Left lobe of liver (tissue), 2 donors: ENCODE measurements at places on chromosomes 5 and 9. TPM values are rescaled to one million over a fixed set of nuclear protein-coding genes. Genes with fewer than 3 reads are reported as not detected.

DNA sequence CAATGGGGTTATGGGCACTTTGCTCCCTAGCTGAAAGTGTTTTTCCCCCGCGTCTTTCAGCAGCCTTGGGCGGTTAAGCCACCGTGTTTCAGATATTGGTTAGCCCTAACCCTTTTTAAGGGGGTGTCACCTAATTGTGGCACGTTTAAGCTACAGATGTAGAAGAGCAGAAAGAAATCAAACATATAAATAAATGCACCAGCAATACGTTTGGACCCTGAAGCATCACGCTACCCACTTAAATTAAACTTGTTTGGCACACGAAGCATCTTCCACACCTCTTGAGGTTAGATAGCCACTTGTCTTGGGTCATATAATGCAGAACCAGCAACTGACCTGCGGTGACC lies 768 bp downstream of the YTHDC2 start:
- no peak for DNase-seq

DNA sequence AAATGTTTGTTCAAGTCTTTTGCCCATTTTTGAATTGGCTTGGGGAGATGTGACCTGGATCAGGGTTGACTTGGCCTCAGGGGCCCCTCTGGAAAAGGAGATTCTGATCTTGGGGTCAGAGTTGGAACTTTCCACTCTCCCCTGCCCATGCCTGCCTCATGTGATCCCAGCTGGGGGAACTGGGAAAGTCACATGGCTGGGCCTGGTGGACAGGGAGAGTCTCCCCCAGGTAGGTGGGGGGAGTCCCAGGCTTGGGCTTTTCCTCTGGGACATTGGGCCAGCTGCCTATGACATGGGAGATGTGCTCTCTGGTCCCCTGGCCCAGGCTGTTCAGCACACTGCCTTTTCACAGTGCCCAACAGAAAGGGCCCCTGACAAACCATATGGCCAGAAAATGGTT lies 60.7 kb downstream of the NDST1 start:
- DNase-seq = no peak

DNA sequence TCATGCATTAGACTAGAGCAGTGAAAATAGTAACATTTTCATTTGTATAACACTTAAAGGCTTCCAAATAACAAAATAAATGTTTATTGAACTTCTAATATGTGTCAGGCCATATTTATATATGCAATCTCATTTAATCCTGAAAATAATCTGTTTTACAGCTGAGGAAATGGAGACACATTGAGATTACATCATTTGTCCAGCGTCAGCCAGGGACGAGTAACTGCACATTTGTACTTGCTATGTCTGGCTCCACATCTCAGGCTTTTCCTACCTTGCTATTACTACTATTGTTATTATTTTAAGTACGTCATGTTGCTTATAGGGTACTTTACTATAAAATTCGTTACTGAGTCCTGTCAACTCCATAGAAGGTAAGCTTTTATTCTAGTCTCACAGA lies 3.8 kb upstream of the C9 start:
- no peak for DNase-seq

- no peak for DNase-seq
These were observed 562.6 kb downstream of the ANXA1 start for GRCh38 chr9:73714294-73714693.

DNA sequence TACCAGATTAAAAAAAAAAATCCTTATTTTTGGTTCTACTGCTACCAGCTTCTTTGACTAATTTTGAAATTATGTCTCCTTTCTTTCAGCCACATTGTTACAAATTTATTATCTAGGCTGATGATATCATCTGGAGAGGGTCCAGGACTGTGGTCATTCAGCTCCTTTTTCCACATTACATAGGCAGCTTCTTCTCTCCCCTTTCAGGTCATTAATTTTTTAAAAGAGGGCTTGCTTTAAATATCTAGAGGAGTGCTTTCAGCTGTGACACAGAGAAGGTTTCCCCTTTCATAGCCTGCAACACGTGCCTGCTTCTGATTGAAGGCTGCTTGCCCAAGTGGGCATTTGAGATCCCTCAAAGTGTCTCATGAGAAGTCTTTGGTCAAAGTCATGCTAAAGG lies 155.7 kb upstream of the PAPPA start:
- no peak for DNase-seq

- DNase-seq = no peak
These were observed 4.1 kb downstream of the HBEGF start for GRCh38 chr5:140342287-140342686.

GRCh38 chr5:170596482-170597044 lies 92.7 kb downstream of the KCNIP1 start:
- DNase-seq = no peak

DNA sequence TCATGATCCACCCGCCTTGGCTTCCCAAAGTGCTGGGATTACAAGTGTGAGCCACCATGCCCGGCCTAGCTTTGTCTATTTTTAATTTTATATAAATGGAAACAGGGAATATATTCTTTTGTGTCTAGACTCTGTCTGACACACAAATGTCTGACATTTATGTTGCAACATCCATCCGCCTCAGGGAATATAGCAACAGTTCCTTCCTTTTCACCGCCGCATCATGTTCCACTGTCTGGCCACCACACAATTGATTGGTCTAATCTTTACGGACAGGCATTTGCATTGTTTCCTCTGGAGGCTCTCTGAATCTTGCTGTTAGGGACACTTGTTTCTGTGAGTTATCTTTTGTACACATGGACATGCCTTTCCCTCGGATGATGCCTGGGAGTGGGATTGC lies 20.1 kb upstream of the TBC1D9B start:
- DNase-seq = no peak

- DNase-seq = no peak
These were observed 143.4 kb downstream of the GDNF start for GRCh38 chr5:37696190-37697021.

DNA sequence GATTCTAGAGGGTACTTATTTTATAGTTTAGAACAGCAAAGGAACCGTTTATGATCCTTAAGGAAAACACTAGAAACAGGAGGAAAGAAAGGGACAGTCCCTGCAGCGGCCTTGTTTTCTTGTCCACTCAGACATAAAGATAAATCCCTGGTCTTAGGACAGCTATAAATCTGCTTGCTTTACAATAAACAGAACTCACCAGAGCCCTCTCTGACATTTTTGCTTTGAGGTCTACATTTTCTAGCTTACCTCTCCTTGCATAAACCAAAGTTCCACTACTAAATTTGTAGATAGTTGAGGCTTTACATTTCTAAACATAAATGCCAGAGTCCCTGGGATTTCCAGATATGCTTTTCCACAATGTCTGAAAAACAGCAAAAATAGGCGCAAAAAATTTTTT lies 422.5 kb downstream of the BNC2 start:
- no peak for DNase-seq

- DNase-seq = no peak
These were observed 154.0 kb downstream of the RGS3 start for GRCh38 chr9:113617550-113617949.

GRCh38 chr5:1103505-1104326 lies 8.1 kb downstream of the SLC12A7 start:
- DNase-seq = peak; percentile 96

- no peak for DNase-seq
These were observed 18.5 kb upstream of the TAL2 start for GRCh38 chr9:105643795-105644194.

GRCh38 chr5:168879929-168880328 lies 300.8 kb upstream of the PANK3 start:
- DNase-seq = no peak

DNA sequence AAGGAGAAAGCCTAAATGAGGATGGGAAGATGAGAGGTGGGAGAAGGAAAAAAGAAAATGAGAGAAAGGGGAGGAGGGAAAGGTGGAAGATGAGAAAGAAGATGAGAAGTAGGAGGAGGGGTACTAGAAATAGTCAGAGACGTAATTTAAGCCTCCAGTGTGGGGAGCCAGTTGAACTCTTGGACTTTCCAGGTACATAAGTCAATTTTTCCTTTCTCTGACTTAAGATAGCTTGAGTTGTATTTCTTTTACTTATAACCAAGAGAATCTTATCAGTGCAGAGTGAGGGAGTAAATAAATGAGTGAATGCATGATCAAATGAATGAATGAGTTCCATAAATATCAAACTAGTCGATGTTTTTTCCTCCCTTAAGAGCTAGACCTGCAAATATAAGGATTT lies 21.5 kb upstream of the WHRN start:
- DNase-seq = no peak

DNA sequence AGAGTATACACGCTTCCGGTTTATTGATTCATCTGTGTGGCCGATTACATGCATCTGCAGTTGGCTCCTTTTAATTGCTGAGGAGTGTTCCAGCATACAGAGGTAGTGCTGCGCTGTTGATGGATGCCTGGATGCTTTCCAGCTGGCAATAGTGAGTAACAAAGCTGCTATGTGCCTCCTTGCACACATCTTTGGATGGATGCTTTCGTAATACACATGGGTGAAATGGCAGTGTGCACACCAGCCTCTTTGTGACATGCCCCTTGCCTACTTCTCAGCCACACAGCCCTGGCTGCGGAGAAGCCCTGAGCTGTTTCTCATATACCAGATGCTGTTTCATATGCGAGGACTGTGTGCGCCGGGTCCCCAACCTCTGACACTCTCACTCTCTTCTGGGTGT lies 151.0 kb downstream of the GADD45G start:
- DNase-seq = no peak

- DNase-seq = no peak
These were observed 17.9 kb upstream of the LHX6 start for GRCh38 chr9:122246666-122247065.

DNA sequence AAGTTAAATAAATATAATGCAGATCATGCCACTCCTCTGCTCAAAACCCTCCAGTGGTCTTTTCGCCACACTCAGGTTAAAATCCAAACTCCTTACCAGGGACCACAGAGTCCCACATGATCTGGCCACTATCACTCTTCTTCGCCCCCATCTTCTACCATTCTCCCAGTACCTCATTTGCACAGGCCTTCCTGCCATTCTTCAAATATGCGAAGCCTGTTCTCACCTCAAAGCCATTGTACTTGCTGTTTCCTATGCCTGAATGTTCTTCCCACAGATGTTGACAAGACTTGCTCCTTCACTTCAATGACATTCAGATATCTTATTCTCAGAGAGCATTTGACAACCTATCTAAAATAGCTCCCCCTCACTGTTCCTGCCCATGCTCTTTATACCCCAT lies 10.9 kb downstream of the TEX10 start:
- DNase-seq = no peak

GRCh38 chr9:26061948-26062575 lies 383.8 kb upstream of the TUSC1 start:
- DNase-seq = no peak

- no peak for DNase-seq
These were observed 95.9 kb downstream of the CDH6 start for GRCh38 chr5:31289429-31289828.

DNA sequence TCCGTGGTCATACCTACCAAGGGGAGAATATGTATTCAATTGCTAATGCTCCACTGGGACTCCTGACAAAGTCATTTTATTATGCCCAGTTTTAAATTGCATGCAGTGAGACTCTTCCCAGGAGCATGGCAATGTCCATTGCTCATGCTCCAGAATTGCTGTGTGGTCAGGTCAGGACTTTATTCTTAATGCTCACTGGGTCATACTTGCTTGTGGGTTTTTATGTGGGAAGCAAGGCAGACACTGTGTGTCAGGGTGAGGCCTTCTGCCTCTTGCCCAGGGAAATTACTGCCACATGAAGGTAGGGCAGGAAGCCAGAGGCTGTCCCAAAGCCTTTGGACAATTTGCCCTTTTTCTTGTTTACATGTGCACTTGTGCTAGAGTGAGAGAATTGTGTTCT lies 164.6 kb upstream of the MEF2C start:
- DNase-seq = no peak

DNA sequence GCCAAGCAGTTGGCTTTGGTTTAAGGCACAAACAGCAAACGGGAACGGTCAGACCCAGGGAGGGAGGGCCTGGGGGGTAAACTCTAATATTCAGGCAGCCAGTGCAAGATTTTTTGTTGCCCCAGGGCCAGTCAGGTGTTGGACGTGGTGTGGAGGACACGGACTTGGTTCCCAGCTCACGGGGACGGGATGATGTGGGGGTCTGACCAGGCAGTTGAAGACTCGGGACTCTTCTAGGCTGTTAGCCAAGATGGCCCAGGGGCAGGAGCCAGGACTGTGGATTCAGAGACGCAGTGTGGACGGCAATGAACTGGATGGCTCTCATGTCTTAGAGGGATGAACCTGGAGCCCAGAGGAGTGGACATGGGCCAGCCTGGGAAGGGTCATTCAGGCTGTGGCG lies 169.2 kb downstream of the C9orf50 start:
- no peak for DNase-seq

- no peak for DNase-seq
These were observed 347.8 kb downstream of the EFNA5 start for GRCh38 chr5:107322936-107323335.

GRCh38 chr5:133917785-133918184 lies 50.6 kb downstream of the C5orf15 start:
- DNase-seq = no peak

DNA sequence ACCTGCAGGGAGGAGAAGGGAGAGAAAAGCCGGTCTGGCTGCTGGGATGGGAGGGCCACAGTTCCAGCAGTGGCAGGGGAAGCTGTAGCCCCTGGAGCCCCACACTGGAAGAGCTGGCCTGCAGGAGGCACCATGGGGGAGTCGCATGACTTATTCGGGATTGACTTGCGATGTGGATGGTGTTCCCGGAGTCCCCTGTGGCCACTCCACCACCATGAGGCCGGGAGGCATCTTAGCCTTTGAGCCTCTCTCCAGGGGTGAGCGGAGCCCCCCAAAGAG lies 92.0 kb downstream of the KCNT1 start:
- no peak for DNase-seq

DNA sequence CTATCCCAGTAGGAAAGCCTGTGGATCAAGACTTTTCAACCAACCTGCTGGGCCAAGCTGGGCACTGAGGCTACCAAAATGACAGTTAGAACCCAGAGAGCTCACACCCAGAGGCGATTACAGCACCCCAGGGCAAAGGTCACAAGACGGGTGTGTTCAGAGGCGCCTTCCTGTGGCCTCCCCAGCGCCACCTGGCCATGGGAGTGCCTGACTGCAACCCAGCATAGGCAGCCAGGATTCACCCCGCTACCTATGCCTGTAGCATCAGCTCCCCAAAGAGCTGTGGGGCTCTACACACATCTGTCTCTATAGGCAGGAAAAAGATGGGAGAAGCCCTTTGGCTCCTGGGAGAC lies 33.5 kb downstream of the PDGFRB start:
- DNase-seq = no peak

GRCh38 chr5:40474250-40474649 lies 205.5 kb upstream of the PTGER4 start:
- DNase-seq = no peak

HRH2 gene
- 0.23 TPM for total RNA-seq

TRIP13 gene
- total RNA-seq = 1.0 TPM

MARCHF11 gene
- not detected for total RNA-seq

SERF1A gene
- not detected for total RNA-seq

SPINK7 gene
- not detected for total RNA-seq

C9orf153 gene
- total RNA-seq = 0.15 TPM

MARCOL gene
- total RNA-seq = not detected

IL9 gene
- total RNA-seq = not detected

MAP1B gene
- total RNA-seq = 3.4 TPM

FOXD4L6 gene
- total RNA-seq = not detected

PTPRD gene
- 29.4 TPM for total RNA-seq

LRRC19 gene
- total RNA-seq = 0.55 TPM
